CD4-positive, alpha-beta T cell treated with Interleukin-4 for 1 hour (primary cell): ENCODE measurements at places on chromosomes 16 and 17.
A peak's percentile ranks its signal among the peaks of the same experiment; 100 is the strongest.

- DNase-seq: peak; percentile 14
These were observed 530 bp downstream of the NAA60 start for GRCh38 chr16:3444032-3444388.

- DNase-seq: peak; percentile 67
These were observed 23.1 kb downstream of the LAT start for GRCh38 chr16:29007730-29008593.

GRCh38 chr16:88649924-88650748 lies 717 bp downstream of the CYBA start:
- peak; percentile 52 for DNase-seq

GRCh38 chr17:41190328-41190727 lies 641 bp downstream of the KRTAP9-1 start:
- DNase-seq: no peak

GRCh38 chr16:53085369-53085843 lies 30.6 kb downstream of the CHD9 start:
- DNase-seq: no peak

DNA sequence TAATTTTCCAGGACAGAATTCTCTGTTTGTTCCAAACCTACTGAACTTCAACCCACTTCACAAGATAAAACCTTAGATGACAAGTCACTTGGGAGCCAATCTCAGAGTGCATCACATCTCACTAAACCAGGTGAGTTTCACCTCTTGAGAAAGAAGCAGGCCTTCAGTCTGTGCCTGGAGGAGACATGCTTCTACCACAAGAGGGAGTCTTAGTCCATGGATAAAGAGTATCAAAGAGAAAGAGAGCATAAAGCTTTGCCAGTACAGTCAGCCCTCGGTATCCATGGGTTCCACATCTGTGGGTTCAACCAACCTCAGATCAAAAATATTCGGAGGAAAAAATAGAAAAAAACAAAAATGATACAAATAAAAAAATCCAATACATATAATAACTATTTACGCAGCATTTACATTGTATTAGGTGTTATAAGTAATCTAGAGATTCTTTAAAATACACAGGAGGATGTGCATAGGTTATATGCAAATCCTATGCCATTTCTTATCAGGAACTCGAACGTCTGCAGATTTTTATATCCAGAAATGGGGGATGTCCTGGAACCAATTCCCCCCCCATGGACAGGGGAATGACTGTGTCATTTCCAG lies 37.7 kb downstream of the DUSP14 start:
- DNase-seq: no peak

GRCh38 chr17:78722246-78722761 lies 59.8 kb downstream of the CYTH1 start:
- DNase-seq: no peak

DNA sequence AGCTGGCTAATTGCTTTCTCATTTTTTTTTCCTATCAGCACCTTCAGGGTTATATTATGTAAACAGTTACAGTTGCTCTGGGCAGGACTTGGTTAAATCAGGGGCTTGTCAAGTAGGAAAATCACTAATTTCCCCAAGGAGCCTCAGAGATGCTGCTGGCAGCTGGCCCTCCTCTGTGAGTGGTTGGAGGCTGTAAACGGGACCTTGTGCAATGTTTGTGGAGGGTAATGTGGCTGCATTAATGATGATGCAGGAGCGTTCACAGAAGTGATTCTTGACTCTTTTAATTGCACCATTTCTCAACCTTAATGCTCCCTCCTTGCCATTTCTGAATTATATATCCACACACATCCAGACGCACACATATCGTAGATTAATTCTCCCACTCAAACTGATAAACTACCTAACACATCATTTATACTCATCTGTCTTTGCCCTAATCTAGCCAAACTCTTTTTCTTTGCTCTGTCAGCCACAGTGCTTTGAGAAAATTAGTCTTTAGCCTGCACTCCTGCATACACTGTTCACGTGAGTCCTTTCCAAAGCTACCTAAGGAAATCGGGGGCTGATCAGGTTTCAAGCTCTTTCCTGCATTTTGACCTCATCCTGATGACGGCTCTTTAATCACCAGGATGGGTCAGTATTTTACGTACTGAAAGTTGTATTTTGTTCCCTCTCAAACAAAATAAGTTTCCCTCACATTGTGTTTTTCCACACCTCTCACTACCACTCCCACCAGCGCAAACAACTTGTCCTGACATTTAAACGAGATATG lies 154.4 kb upstream of the PIRT start:
- no peak for DNase-seq

DNA sequence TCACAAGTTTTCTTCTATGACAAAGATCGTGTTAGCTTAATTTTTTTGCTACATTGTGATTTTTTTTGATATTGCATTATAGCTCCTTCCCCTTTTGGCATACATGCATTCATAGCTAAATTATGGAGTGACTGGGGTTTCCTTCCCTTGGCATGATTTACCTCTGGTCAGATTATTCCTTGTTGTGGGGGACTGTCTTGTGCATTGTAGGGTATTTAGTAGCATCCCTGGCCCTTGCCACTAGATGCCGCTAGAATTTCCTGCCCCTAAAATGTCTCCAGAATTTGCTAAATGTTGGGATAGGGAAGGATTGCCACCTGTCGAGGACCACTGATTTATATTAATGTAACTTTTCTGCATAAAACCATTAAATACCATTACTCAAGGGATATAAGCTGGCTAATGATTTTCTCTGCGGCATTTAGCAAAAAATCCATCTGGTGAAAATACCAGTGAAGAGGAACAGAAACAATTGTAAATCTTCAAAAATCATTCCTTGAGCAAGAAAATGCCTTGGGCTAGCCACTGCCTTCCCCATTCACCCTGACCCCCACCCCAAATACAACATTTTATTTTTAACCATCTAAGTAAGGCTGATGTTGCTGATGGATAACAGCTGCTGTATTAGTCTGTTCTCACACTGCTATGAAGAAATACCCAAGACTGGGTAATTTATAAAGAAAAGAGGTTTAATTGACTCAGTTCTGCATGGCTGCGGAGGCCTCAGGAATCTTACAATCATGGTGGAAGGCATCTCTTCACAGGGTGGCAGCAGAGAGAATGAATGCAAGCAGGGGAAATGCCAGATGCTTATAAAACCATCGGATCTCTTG lies 195.2 kb downstream of the MAP2K6 start:
- no peak for DNase-seq

DNA sequence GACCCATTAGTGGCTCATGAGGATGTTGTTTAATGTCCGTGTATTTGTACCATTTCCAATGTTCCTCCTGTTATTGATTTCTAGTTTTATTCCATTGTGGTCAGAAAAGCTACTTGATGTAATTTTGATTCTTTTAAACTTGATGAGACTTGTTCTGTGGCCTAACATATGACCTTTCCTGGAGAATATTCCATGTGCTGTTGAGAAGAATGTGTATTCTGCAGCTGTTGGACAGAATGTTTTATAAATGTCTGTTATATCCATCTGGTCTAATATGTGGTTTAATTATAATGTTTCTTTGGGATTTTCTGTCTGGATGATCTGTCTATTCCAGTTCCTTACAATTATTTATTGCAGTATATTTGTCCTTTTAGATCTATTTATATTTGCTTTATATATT lies 2.9 kb upstream of the ABCA10 start:
- no peak for DNase-seq

DNA sequence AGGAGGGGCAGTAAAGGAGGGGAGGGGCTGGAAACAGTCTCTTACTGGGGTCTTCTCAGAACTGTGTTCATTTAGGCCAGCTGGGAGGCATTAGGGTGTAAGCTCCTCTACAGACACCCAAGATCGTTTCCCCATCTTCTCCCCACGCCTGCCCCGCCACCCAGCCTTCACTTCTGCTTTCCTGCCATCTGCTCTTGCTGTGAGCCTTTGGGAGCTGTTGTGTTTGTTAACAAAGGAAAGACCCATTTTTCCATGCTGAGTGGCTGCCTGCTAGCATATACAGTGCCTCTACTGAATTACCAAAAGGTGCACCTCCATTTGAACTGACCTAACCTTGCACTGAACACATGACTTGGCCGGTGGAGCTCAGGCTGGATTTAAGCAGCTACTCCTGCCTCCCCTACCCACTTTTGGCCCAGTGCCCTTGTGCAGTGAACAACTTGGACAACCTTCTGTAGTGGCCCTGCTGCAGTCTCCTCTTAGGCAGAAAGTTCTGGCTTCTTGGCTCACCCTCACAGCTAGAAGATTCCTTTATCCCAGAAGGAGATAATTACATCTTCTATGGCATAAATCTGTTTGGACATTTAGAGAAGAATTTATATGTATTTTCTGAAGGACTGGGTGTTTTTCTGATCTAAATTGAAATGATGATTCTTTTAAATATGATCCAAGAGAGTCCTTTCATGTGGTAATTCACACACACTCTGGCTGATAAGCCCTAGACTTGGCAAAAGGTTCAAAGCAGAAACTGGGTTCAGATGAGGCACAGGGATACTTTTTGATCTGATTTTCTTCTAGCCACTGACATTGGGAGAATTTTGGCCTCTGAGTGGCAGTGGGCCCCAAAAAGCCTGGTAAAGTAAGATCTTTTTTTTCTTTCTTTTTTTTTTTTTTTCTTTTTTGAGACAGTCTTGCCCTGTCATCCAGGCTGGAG lies 81.9 kb upstream of the HNF1B start:
- DNase-seq: peak; percentile 47

- no peak for DNase-seq
These were observed 4.0 kb downstream of the LASP1 start for GRCh38 chr17:38873640-38874380.

GRCh38 chr17:79511471-79511870 lies 99.4 kb downstream of the RBFOX3 start:
- no peak for DNase-seq

DNA sequence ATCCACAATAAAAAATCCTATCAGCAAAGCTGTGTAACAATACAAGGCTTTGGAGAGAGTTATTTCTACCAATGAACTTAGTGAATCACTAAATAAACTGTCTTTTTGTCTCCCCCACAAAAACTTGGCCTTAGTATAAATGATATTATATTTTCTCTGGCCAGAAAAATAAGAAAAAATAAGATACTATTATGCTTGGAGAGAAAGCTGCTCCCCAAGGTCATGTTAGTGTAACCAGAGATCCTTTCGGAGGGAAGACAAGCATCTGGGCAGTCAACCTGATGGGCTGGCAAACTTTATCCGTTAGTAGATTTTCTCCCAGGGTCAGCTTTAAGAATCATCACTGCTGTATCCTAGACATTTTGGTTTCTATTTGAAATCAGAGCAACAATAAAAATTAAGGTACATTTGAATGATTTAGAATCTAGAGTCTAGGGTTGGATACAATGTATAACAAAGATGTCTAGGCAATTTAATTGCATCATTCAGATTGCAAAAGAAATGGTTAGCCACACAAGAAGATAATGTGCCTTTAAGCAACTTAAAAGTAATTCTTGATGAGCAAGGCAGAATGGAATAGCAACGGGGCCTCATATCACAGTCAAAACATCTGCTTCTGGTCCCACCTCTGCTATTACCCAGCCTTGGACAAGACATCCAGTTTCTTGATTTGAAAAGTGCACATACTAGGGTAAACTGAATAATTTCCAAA lies 280.4 kb downstream of the SLC39A11 start:
- DNase-seq: no peak

DNA sequence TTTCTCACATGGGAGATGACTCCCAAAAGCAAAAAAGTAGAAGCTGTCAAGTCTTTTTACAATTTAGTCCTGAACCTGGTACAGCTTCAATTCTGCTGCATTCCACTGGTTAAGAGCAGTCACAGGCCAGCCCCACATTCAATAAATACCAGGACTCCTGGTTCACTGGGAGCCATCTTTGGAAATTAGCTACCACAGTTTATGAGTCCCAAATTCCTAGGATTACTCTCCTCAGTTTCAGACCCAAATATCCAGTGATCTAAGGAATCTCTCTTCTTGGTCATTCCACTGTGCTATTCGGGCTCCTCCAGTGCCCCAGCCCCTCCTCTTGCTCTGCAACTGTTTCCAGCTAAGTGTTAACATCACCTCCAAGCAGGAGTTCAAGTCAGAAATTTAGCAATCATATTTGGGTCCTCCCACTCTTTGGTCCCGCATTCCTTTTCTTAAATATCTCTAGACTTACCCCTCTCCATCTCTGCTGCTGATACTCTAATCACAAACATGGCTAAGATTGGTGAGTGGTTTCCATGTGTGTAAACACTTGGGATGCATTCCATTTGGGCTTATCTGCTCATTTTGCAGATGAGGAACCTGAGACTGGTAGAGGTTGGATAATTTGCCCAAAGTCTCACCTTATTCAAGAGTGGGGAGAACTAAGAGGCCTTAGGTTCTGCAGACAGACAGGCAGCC lies 9.6 kb upstream of the WIPF2 start:
- no peak for DNase-seq

DNA sequence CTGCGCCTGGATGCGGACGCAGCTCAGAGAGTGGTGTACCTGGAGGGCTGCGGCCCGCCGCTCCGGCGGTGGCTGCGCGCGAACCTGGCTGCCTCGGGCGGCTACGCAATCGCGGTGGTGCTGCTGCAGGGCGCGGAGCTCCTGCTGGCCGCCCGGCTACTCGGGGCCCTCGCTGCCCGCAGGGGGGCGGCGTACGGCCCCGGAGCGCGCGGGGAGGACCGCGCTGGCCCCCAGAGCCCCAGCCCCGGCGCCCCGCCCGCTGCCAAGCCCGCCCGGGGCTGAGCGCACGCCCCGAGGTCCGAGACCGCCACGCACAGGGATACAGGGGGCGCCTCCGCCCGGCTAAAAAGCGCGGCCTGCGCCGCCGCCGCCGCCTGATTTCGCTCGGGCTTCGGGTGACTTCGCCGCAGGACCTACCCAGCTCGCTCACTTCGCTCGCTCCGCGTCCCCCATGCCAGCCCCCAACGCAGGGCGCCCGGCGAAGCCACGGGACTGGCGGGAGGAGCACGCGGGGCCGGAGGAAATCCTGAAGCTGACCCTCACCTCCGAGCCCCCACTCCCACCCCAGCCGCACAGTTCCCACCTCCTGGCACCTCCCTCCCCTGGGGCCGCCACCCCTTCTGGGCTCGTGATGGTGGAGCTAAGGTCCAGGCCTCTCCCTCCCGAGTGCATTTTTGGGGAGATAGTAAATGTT lies 8.2 kb downstream of the PDE6G start:
- DNase-seq: no peak

GRCh38 chr17:15409721-15410250 lies 57.6 kb downstream of the CDRT4 start:
- no peak for DNase-seq

DNA sequence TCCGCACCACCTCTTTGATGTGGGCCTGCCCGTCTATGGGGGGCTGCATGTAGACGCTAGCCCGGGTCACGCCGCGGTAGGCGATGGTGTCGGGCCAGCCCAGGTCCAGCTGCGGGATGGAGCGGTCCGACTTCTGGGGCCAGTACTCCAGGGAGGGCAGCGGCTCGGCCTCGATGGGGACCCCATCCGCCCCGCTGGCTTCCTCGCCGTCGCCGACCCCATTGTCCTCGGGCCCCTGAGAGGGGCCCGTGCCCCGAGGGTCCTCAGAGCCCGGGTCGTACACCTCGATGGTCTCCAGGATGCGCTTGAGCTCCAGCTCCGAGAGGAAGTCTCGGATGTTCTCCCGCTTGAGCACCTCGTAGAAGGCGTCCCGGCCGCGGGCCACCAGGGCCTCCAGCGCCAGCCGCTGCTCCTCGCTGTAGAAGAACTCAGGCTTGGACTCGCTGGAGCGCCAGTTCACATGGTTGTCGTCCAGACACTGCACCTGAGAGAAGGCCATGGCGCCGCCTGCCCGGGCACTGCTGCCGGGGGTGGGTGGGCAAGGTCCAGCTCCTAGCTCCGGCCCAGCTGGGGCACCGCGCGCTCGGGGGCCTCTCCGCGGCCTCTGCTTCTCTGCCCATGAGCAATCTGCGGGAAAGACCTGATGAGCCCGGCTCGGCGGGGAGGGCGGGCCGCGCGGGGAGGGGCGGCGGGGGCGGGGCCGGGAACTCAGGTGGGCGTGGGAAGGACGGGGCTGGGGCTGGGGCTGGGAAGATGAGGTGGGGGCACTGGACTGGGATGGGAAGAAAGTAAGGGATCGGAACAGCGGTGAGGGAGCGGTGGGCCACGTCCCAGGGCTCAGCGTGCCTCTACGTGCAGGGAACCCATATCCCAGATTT lies 782 bp downstream of the FAM83G start:
- DNase-seq: no peak
